ENCODE measurements at places on chromosomes 7 and 10.
A peak's percentile ranks its signal among the peaks of the same experiment; 100 is the strongest.

- DNase-seq = no peak
Observed at GRCh38 chr7:151608031-151608551, 88.4 kb upstream of the RHEB start.

DNA sequence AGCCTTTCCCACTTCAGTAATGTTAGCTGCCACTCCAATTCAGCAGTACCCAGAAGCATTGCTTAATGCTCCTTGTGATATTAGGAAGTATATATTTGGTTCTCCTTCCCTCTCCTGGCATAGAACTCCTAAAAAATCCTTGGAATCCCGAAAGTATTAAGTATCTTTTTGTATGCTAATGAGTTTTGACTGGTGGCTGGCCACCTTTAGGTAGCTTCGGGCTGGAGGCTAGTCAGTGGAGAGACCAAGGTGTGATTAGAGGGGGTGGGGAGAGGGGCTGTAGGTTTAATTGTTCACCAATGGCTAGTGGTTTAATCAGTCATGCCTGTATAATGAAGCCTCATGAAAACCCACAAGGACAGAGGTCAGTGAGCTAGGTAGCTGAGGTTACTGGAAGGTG is 12.2 kb downstream of the COMTD1 start:
- no peak for DNase-seq

DNA sequence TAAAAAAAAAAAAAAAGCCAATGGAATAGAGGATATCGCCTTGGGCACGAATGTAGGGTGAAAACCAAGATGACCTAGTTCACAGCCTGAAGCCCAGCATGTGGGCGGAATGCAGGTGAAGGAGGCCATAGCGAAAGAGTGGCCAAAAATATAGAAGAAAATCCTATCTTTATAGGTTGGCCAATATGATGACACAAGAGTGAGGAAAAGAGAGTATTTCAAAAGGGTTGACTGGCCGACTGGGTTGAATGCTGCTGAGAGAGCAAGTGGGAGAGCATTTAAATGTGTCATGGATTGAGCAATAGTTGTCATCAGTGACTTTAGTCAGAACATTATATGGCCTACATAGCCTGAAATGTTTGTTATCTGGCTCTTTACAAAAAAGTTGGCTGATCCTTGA is 17.2 kb upstream of the GLI3 start:
- no peak for DNase-seq

DNA sequence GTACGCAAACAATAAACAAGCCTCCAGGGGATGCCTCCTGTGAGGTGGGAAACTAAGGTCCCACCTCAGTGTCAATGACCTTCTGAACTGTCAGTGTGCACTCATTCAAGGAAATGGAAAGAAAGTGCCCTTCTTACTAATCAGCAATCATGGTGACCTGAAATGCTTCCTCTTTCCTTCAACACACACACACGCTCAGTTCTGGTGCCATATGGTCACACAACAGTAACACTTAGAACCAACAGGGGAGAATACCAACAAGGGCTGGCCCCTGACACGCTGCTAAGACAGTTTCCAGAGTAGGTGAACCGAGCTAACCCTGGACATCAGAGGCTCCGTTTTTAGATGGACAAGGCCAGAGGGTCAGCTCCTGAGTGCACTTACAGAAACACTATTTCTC is 42.1 kb upstream of the EFCAB10 start:
- no peak for DNase-seq

GRCh38 chr7:28643188-28643569 is 230.9 kb downstream of the CREB5 start:
- no peak for DNase-seq

DNA sequence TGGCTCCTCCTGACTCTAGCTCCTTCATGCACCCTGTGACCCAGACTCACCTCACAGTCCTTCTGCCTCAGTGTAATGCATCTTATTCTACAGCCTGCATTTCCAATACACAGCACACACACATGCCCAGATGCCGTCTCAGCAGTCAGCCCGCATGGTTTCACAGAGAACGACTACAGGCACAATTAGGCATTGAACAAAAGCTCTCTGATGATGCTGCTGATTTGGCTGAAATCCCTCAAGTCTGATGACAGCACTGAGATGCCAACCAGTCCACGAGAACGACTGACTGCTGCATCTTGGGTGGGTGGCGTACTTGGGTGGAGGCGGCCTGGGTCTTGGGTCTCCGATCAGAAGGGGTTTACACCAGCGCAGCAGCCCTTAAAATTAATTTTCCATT is 200.4 kb downstream of the TAX1BP1 start:
- no peak for DNase-seq

DNA sequence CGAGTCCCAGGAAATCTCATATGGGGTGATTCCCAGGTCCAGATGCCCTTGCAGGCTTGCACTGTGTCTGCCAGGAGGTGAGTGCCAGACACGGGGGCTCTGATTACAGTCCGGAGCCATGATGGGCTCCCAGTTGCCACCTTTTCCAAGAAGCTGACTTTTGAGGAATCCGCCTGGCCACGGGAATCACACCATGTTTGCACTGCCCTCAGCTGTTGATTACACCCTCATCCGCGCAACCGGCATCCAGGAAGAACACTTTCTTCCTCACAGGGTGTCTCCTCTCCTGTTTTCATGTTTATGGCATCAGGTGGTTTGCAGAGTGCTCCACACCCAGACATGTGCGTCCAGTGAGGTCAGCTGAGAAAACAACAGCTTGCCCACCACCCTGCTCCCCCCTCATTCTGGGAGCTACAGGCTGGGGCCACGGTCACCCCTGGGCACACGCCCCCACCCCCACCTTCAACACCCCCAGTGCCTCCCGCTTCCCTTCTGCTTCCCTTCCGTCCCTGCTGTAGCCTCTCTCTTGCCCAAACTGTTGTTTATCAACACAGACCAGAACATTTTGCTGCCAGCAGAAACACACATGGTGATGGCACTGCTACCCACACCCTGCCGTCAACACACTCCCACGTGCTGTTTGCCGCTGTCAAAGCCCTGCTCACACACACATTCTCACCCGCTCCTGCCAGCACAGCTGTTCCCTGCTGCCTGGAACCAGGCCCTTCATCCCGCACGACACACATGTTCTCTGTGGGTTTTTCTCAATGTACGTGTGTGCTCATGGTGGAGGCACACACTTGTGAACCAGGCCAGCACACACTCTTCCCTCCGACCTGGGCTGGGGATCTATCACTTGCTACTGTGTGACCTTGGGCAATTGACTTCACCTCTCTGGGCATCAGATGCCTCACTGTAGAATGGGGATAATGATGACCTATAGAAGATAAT is 35.8 kb downstream of the DDIT4 start:
- no peak for DNase-seq

DNA sequence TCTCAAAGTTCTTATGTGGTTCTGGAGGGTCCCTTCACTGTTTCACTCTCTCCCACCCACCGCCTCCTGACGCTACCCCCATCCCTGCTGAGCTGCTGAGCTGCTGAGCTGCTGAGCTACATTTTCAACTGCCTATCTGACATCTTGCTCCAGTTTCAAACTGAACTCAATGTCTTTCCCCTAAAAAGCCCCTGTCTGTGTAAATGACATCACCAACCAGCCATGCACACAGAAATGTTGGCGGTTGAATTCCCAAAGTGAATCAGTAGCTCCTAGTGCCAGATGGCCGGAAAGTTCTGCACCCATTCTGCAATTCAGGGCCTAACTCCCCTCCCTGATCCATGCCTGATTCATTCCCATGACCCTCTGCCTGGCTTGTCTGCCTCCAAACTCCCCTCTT is 71.2 kb downstream of the WNT2 start:
- DNase-seq = no peak

DNA sequence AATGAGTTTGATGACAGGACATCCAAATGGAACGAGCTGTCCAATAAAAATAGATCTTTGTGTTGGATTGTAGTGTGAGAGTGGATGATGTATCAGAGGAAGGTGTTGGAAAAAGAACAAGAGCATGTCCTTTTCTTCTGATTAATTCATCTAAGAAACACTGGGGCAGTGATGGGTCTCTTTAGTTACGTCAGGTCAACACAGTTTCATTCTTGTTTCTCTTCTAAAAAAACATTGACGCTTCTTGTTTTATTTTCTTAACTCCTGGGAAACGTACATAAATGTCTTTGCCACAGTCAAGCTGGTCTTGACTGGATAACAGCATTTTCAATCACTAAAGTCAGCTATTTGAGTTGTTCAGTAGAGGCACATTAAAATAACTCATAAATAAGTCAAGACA is 67.0 kb downstream of the PPP1R9A start:
- no peak for DNase-seq

DNA sequence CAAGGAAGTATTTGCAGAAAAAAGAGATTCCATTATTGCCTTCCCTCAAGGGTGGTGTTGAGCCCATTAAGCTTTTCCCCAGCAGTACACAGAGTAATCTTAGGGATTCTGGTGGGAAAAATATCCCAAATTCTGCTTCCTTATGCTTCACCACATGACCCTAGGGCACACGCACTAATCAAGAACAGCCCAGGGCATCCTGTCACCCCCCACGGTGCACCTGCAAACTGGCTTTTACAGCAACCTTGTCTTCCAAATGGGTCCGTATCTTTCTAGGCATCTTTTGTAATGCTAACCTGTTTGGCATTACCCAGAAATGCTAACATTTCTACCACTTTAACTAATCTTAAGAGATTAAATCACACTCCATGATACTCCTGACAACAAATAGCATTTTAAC is 926 bp upstream of the C7orf33 start:
- DNase-seq = no peak

DNA sequence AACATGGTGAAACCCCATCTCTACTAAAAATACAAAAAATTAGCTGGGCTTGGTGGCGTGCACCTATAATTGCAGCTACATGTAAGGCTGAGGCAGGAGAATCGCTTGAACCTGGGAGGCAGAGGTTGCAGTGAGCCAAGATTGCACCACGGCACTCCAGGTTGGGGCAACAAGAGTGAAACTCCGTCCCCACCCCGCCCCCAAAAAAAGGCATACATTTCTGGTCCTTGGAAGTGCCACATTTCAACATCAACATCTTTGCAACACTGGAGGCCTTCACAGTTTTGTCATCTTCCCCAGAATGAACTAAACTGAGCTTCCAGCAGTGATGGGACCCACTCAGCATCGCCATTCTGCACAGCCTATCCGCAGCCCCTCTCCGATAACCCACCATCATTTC is 36.6 kb downstream of the FAM53B start:
- DNase-seq = no peak

DNA sequence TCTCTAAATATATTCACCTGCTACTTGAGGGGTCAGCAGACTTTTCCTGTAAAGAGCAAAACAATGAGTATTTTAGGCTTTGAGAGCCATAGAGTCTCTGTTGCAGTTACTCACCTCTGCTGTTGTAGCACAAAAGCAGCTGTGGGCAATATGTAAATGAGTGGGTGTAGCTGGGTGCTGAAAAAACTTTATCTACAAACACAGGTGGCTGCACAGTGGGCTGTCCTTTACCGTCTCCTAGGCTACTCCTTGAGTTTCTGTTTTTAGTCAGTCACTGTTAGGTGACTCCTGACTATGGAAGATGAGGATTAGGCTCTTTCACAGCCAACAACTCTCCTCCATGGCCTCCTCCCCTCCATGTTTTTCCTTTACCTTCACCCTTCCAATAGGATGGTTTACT is 286.1 kb upstream of the C7orf33 start:
- DNase-seq = no peak

GRCh38 chr10:61994405-61995219 is 93.1 kb downstream of the ARID5B start:
- no peak for DNase-seq

DNA sequence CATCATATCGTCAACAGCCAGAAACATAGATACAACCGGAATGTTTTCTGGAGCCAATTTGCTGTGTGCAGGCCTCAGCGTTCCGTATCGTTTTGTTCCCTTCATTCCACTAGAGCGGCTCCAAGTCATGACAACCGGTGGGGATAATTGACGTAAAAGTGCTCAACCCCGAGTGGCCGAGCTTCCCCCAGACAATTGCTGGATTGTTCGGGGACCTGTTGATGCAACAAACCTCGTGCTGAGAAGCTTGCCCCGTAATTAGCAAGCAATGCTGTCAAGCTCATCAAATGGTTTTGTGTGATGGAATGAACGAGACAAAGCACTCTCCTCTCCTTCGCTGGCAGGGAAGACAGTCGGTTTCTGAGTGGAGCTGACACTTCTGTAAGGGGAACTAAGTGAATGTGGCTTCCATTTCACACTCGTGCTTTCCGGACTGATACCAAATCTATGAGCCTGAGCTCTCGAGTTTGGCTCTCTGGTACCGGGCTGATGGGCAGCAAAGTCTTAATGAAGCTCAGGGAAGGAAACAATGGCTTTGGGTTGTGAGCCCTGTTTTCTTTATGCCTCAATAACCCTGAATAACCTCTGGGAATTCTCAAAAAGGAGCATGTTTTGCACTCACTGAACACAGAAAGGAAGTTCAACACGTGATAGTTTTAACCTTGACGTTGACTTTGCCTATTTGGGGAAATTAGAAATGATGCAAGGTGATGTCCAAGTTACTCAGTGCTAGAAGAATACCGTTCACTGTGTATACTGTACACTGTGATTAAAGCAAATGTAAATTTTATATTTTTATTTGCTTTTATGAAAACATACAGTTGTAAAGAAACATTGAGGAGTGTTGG is 220.5 kb downstream of the BAMBI start:
- no peak for DNase-seq

DNA sequence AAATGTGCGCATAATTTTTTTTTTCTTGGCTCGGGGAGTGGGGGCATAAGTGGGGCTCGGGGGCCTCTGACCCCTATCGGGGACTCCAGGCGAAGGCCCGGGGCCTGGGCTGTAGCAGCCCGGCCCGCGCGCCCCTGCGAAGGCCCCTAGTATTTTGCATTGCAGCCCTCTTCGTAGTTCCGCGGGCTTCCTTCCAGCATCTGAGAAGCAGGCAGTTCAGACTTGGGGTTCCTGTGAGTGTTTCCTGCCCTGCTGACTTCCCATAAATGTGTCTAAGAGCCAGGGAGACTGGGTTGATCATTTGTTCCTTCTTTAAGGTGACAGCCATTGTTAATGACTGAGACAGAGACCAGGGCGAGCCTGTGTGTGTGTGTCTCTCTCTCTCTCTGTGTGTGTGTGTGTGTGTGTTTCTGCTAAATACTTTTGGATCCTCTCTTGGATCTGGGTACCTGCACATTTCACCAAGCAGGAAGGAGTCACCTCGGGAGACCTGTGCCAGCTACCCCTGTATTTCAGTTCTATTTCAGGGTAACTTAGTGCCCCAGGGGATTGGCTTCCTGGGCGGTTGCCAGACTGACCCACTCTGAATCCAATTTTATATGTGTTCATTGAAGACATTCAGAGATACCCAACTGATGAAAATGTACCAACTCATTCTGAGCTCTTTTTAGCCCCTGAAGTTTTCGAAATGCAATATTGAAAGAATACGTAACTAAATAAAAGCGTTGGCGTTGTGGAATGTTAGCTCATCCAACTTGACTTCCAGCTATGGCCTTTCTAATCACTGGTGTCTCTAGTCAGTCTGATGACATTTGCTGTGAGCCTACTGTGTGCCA is 805 bp downstream of the MSRB2 start:
- DNase-seq = peak; percentile 2

DNA sequence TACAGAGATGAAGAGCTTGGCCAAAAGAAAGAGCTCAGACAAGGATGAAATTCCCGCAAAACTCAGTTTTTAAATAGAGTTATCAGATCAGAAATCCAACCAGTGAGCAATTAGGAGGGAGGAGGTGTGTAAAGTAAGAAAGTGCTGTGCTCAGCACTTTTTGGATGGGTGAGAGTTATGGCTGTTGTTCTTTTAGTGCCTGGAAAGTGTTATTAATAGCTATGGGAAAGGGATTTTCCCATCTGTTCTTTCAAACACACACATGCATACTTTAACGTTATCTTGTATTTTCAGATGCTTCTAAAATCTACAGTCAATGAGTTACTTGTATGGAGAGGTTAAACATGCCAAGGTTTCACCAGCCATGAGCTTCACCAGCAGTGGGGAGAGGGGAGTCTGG is 107.3 kb upstream of the TMEM72 start:
- DNase-seq = no peak

- no peak for DNase-seq
Observed at GRCh38 chr10:75723319-75723980, 292.0 kb downstream of the LRMDA start.
